ENCODE measurements at places on chromosomes 12 and 14.

DNA sequence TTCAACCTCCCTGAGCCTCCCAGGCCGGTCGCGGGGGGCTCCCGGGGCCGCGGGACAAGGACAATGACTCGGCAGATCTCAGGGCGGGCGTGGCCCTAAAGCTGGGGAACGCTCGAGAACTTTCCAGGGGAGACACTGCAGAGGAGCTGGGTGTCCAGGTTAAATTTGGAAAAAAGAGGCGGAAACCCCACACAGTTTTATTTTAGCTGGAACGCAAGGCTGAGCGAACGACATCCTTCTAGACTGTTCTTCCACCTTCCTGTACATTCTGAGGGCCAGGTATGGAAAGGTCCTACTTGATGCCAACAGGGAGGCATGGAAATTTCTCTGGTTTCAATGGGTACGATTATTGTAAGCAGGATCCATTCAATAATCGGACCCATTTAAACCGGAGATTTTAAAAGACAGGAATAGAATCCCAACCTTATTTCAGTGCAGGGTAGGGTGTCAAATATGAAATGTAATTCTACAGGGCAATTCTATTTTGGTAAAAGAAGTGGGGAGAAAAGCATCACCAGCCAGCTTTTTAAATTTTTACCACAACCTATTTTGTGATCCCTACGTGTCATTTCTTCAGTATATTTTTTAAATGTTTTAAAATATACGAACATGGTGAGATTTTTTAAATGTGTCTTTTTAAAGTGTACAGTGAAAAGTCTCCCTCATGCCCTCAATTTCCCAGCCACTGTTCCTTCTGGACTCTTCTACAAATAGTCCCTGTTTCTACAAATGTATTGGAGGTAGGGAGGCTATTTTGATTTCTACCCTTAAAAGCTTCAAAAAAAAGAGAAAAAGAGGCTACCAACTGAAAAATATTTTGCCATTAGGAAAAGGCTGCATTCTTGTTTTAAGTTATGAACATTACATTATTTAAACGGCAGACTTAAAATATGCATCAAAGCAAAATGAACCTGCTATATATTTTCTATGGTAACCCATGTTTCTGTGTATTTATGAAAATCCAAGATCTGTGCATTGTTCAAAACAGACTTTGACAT is 1.1 kb upstream of the UBC start:
- H3K27me3 ChIP-seq = no peaks in the 10 kb centered on the region
- peaks cover 37% of the 10 kb centered on the region for H3K36me3 ChIP-seq
- H3K4me1 ChIP-seq = peaks cover 89% of the 10 kb centered on the region
- peak overlapping the region; percentile 99 for H3K4me3 ChIP-seq
- H3K27ac ChIP-seq = peak overlapping the region; percentile 98

GRCh38 chr14:56501909-56502530 is 77.6 kb upstream of the TMEM260 start:
- H3K27ac ChIP-seq = no peak overlapping the region
- no peak for DNase-seq
- H3K36me3 ChIP-seq = no peaks in the 10 kb centered on the region
- no peaks in the 10 kb centered on the region for H3K4me1 ChIP-seq

GRCh38 chr12:103181366-103182152 is 224.1 kb downstream of the ASCL1 start:
- no peak for DNase-seq
- H3K27me3 ChIP-seq = peaks cover 4% of the 10 kb centered on the region
- no peak overlapping the region for H3K4me3 ChIP-seq
- H3K36me3 ChIP-seq = no peaks in the 10 kb centered on the region

GRCh38 chr12:54981796-54982195 is 2.8 kb downstream of the TESPA1 start:
- peak; percentile 40 for DNase-seq
- H3K4me3 ChIP-seq = peak overlapping the region; percentile 93
- H3K36me3 ChIP-seq = peaks cover 67% of the 10 kb centered on the region
- peak overlapping the region; percentile 94 for H3K27ac ChIP-seq
- H3K27me3 ChIP-seq = no peaks in the 10 kb centered on the region
- peaks cover 82% of the 10 kb centered on the region for H3K4me1 ChIP-seq

GRCh38 chr12:128290938-128291337 is 24.0 kb downstream of the TMEM132C start:
- H3K4me3 ChIP-seq = no peak overlapping the region
- no peak overlapping the region for H3K27ac ChIP-seq

DNA sequence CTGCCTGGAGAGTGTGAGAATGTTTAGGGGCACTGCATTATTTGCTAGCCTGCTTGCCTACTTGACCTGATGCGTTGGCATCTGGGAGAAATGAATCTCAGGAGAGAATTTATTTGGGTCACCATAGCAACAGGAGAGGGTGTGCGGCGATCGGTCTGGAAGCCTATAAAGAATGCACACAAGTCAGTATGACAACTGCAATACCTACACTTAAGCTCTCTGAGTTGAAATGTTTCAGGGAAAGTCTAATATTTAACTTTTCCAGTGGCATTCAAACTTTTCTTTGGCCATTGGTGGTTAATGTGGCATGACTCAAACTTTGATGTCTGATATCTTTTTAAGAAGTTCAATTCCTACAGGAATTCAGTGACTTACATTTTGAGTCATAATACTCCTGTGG is 205.1 kb downstream of the NEDD1 start:
- H3K4me1 ChIP-seq = no peaks in the 10 kb centered on the region
- no peak for DNase-seq
- H3K36me3 ChIP-seq = no peaks in the 10 kb centered on the region
- peaks cover 3% of the 10 kb centered on the region for H3K27me3 ChIP-seq
- no peak overlapping the region for H3K27ac ChIP-seq

DNA sequence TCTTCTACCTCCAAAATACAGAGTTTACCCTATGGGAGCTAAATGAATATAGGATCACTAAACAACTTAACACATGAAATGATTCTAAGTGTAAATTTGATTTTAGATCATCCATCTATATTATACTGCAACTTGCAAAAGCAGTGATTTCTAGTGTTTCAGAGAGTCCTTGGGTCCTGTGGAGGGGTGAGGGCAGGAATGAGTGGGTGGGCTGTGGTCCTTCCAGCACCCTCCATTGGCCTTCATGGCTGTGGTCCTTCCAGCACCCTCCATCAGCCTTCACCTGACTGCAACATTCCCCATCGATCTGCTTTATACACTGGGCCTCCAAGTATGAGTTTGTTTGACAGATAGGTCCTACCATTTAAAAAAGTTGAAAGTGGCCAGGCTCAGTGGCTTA is 70.5 kb downstream of the TTC6 start:
- no peaks in the 10 kb centered on the region for H3K27me3 ChIP-seq
- no peaks in the 10 kb centered on the region for H3K4me1 ChIP-seq
- H3K27ac ChIP-seq = no peak overlapping the region

- H3K27me3 ChIP-seq = no peaks in the 10 kb centered on the region
- H3K4me1 ChIP-seq = peaks cover 2% of the 10 kb centered on the region
- no peak for DNase-seq
- no peak overlapping the region for H3K4me3 ChIP-seq
- H3K27ac ChIP-seq = peak overlapping the region; percentile 56
Measured at GRCh38 chr12:132723015-132723763, 12.5 kb downstream of the PGAM5 start.

DNA sequence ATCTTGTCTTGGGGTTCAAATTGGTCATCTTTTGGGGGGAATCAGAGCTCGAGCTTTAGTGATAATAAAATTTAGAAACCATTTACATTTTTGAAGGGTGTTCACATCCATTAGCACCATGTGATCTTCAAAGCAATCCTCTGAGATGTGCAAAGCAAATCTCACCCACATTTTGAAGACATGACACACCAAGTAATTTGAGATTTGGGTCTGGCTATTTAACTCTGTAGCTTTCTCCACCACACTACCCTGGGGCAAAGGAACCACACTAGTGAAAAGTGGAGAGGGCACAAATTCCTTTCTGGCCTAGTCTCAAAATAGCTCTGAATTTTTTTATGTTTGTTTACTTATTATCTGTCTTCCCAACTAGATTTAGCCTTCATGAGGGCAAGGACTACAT is 46.6 kb upstream of the TMEM233 start:
- no peaks in the 10 kb centered on the region for H3K4me1 ChIP-seq
- no peak for DNase-seq
- peaks cover 25% of the 10 kb centered on the region for H3K27me3 ChIP-seq

GRCh38 chr12:77995436-77996167 is 164.9 kb downstream of the NAV3 start:
- no peaks in the 10 kb centered on the region for H3K36me3 ChIP-seq
- H3K4me3 ChIP-seq = no peak overlapping the region
- no peaks in the 10 kb centered on the region for H3K27me3 ChIP-seq
- H3K27ac ChIP-seq = no peak overlapping the region
- H3K4me1 ChIP-seq = peaks cover 2% of the 10 kb centered on the region

DNA sequence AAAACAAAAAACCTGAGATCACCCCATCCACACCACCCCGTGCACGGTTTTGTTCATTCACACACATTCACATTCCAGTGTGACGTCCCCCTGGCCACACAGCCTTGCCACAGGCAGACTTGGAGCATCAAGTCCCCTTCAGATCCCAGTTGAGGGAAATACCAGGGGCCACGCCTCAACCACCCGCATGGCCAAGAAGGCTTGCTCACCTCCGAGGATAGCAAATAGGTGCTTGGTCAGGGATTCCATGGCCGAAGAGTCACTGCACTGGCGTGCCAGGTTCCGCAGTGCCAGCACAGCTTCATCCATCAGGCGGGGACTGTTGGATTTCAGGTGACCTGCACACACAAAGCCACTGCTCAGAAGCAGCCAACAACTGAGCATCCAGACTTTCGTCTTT is 19.0 kb downstream of the GCN1 start:
- no peak overlapping the region for H3K27ac ChIP-seq
- H3K27me3 ChIP-seq = no peaks in the 10 kb centered on the region
- peaks cover 12% of the 10 kb centered on the region for H3K4me1 ChIP-seq
- no peak overlapping the region for H3K4me3 ChIP-seq

GRCh38 chr14:85987292-85987691 is 457.3 kb downstream of the FLRT2 start:
- no peak for DNase-seq
- H3K4me1 ChIP-seq = no peaks in the 10 kb centered on the region
- no peaks in the 10 kb centered on the region for H3K27me3 ChIP-seq
- H3K27ac ChIP-seq = no peak overlapping the region
- H3K4me3 ChIP-seq = no peak overlapping the region
- H3K36me3 ChIP-seq = peaks cover 10% of the 10 kb centered on the region

DNA sequence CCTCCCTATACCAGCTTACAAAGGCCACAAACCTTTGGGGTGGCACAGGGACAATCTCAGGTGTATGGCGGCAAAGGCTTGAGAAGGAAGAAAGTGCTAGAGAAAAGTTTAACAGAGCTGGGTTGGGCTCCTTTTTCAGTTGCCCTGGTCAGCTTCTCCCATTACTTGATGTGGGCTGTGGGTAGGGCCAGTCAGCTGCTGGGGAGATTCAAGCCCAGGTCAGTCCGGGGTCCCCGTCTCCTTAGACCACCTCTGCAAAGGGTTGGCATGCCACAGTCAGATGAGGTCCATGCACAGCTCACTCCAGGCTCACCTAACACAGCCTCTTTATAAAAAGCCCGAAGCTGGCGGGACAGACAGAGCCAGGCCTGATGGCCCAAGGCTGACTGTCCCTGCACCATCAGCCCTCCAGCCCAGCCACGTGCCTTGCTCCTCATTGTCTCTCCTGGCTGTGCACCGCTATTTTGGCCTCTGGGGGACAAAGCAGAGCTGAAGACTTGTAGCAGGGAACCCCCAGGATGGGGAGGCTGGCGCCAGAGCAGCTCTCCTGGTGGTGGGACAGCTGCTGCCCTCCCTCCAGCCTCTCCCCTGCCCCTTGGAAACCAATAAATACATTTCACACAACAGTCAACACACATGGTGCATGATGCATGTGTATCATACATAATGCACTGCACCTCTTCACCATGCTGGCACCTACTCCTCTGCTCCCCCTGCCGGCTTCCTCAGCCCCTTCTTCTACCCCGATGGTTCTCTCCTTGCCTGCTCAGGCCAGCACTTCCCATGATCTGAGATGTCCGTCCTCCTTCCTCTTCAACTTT is 61.7 kb upstream of the DDX11 start:
- no peaks in the 10 kb centered on the region for H3K4me1 ChIP-seq
- H3K27ac ChIP-seq = no peak overlapping the region
- no peak overlapping the region for H3K4me3 ChIP-seq
- no peaks in the 10 kb centered on the region for H3K36me3 ChIP-seq
- H3K27me3 ChIP-seq = peaks cover 5% of the 10 kb centered on the region
- no peak for DNase-seq

DNA sequence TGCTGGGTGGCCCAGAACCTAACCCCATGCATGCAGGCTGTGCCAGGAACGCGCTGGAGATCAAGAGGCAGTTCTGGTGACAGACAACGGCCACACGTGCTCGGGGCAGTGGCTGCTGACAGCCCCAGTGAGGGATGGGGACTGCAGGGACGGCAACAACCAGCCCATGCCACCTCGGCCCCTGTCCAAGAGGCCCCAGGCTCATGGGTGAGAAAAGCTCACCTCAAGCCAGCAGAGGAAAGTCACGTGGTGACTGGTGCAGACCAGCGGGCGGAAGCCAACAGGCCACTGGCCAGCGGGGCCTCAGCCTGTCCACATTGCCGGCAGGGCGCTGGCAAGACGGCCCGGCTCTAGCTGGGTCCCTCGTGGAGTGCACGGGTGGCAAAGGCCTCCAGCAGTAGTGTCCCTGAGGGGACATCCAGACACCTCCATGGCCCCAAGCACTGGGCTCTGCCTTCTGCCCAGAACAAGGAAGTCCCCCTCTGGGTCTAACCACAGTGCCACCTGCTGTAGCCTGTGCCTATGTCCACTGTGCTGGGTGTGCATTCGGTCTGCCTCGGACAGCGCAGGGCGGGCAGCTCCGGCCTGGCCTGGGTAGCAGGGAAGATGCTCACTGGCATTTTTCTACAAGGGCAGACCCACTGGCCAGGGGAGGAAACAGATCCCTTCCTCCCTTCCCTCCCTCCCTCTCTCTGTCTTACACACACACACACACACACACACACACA is 134.1 kb downstream of the NCOR2 start:
- DNase-seq = no peak
- H3K36me3 ChIP-seq = peaks cover 12% of the 10 kb centered on the region
- no peaks in the 10 kb centered on the region for H3K27me3 ChIP-seq
- no peak overlapping the region for H3K4me3 ChIP-seq
- H3K27ac ChIP-seq = no peak overlapping the region

DNA sequence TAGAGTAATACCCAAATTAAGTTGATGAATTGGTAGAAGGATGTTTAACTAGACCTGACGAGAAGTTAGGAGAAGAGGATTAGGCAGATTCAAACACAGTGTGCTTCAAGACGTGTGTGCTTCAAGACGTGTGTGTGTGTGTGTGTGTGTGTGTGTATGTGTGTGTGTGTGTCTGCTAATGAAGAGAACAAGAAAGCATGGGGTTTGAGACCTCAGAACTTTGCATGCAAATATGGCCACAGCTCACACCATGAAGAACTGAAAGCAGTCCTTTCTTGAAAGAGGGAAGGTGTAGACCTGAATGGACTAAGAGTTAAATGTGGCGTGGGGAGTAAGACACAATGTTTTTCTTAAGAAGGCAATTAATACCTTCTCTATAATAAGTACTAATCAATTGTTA is 32.5 kb upstream of the SSPN start:
- H3K27me3 ChIP-seq = peaks cover 21% of the 10 kb centered on the region
- DNase-seq = no peak
- no peak overlapping the region for H3K27ac ChIP-seq
- peaks cover 2% of the 10 kb centered on the region for H3K4me1 ChIP-seq
- no peaks in the 10 kb centered on the region for H3K36me3 ChIP-seq
- no peak overlapping the region for H3K4me3 ChIP-seq

Data from activated naive CD8-positive, alpha-beta T cell treated with anti-CD3 and anti-CD28 coated beads, Interleukin-2, amount 50 U/mL, for 24 hours (primary cell).